ENCODE measurements at places on chromosomes 5 and 9. TPM values are rescaled to one million over a fixed set of nuclear protein-coding genes. Genes with fewer than 3 reads are reported as not detected.

DNA sequence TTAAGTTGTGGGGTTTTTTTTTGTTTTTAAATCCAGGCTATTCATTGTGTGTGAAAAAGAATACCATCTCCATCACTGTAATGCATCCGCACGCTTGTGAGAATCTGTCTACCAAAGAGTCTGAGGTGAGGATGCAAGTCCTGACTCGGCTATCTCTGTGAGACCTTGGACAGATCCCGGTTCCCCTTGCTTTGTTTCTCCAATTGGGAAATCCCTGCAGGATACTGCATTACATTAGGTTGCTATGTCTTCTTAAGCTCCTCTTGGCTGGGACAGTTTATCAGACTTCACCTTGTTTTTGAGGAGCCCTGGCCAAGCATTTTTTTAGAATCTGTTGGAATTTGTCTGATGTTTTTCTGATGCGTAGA is 46.8 kb downstream of the GALNT10 start:
- no peaks in the 10 kb centered on the region for H3K27me3 ChIP-seq
- H3K36me3 ChIP-seq: no peaks in the 10 kb centered on the region
- DNase-seq: no peak
- H3K27ac ChIP-seq: no peak overlapping the region
- H3K4me1 ChIP-seq: no peaks in the 10 kb centered on the region

CDH6 gene
- total RNA-seq: 0.52 TPM

LRRC70 gene
- 1.0 TPM for total RNA-seq

DNA sequence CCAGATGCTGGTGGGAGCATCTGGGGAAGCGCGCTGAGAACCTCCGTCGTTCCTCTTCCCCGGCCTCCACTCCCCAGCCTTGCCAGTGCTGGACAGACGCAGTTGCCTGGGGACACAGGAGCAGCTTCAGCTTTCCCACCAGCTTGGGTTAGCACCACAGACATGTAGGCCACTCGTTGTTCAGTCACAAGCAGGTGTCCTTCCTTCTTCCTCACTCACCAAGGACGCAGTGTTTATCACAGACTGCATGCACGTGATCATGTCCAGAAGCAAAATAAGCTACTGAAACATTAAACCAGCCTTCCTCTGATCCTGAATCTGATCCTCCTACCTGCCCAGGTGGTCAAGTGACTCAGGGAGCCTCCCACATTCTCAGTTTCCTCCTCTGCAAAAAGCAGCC is 232.9 kb downstream of the SYK start:
- H3K27me3 ChIP-seq: no peaks in the 10 kb centered on the region
- no peak overlapping the region for H3K4me3 ChIP-seq
- H3K36me3 ChIP-seq: no peaks in the 10 kb centered on the region
- DNase-seq: no peak

DNA sequence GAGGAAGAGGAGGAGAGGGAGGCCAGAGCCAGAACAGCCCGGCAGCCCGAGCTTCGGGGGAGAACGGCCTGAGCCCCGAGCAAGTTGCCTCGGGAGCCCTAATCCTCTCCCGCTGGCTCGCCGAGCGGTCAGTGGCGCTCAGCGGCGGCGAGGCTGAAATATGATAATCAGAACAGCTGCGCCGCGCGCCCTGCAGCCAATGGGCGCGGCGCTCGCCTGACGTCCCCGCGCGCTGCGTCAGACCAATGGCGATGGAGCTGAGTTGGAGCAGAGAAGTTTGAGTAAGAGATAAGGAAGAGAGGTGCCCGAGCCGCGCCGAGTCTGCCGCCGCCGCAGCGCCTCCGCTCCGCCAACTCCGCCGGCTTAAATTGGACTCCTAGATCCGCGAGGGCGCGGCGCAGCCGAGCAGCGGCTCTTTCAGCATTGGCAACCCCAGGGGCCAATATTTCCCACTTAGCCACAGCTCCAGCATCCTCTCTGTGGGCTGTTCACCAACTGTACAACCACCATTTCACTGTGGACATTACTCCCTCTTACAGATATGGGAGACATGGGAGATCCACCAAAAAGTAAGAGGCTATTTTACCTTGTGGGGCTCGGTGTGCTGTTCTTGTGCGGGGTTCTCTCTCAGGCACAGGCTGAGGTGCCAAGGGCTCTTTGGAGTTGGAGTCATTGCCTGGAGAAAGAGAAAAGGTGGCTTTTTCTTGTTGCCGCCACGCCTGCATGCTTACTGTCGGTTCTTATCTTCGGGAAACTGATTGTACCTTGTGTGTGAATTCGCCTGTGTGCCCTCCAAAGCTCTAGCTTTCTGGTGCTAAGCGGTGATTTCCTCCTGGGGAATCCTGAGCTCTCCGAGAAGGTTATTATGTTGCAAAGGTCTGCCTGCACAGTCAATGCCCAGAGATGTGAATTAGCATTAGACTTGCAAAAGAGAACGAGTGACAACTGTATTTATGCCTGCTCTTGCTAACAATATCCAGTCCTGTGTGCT is at the start of gene ISL1:
ISL1 (plus strand) TSS at position 318 of the 991 bp plus-strand sequence; CDS start at position 542, 224 bp downstream.
- no peaks in the 10 kb centered on the region for H3K36me3 ChIP-seq
- H3K27me3 ChIP-seq: peaks cover 64% of the 10 kb centered on the region
- H3K4me1 ChIP-seq: no peaks in the 10 kb centered on the region
- H3K27ac ChIP-seq: peak within 1 kb of the TSS; percentile 52
- H3K4me3 ChIP-seq: peak within 1 kb of the TSS; percentile 39

DNA sequence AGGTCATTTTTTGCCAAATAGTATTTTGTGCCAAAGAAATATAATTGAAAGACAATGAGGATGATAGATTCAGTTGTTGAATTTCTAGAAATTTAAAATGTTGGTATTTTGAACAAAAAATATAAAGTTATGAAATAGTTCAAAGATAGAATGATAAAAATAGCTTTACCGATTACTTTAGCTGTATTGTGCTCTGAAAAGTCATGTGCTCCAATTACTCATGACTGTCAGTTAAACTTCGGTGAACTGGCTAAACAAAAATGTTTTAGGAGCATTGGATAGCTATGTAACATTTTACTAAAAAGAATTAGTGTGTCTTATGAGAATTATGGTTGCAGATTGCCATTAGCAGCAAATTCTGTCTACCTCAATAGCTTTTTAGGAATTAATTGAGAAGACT is 177.3 kb upstream of the VCAN start:
- H3K4me1 ChIP-seq: no peaks in the 10 kb centered on the region
- no peak overlapping the region for H3K27ac ChIP-seq
- no peaks in the 10 kb centered on the region for H3K36me3 ChIP-seq
- H3K27me3 ChIP-seq: no peaks in the 10 kb centered on the region

- no peak overlapping the region for H3K4me3 ChIP-seq
- H3K27me3 ChIP-seq: no peaks in the 10 kb centered on the region
- DNase-seq: peak; percentile 92
- H3K4me1 ChIP-seq: no peaks in the 10 kb centered on the region
Observed at GRCh38 chr9:130866474-130866965, 30.1 kb downstream of the QRFP start.

GRCh38 chr9:25225938-25226760 is 452.1 kb downstream of the TUSC1 start:
- H3K27me3 ChIP-seq: no peaks in the 10 kb centered on the region
- H3K27ac ChIP-seq: no peak overlapping the region
- no peaks in the 10 kb centered on the region for H3K36me3 ChIP-seq
- H3K4me1 ChIP-seq: no peaks in the 10 kb centered on the region

DNA sequence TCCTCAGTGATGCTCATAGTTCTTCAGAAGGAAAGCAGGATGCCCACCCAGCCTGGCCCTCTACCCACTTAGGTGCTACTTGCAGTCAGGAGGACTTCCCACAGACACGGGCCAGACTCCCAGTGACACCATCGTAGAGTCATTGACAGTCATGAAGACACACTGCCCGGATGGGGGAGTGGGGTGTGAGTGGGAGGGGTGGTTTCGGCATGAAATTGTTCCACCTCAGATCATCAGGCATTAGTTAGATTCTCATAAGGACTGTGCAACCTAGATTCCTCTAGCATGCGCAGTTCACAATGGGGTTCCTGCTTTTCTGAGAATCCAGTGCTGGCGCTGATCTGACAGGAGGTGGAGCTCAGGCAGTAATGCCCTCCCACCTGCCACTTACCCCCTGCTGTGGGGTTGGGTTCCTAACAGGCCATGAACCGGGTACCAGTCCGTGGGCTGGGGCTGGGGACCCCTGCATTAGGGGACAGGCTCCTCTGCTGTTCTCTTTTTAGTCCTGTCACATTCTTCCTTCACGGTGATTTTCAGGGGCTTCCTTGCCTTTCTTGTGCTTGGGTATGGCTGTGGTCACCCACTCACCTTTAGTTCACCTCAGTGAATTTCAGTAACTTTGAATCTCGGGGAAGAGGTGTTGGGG is 88.2 kb upstream of the ANKRD55 start:
- H3K36me3 ChIP-seq: no peaks in the 10 kb centered on the region
- no peak overlapping the region for H3K27ac ChIP-seq
- no peaks in the 10 kb centered on the region for H3K27me3 ChIP-seq
- DNase-seq: no peak

DNA sequence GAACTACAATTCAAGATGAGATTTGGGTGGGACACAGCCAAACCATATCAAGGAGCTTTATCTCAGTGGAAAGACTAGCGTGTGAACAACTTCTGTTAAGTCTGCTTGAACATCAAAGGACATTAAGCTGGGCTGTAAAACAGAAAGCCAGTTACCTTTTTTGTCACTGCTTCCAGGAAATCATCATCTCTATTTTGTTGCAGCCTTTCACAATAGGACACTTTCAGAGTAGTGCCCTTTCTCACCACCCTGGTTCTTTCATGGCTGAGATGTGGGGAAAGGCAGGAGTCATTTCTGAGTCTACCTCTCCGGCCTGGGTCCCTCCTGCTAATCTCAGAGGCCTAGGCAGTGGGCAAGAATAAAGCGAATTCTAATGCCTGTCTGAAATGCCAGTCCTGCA is 96.2 kb upstream of the PPP1R2B start:
- no peak for DNase-seq
- no peak overlapping the region for H3K27ac ChIP-seq
- no peaks in the 10 kb centered on the region for H3K27me3 ChIP-seq
- no peaks in the 10 kb centered on the region for H3K4me1 ChIP-seq
- H3K4me3 ChIP-seq: no peak overlapping the region
- H3K36me3 ChIP-seq: no peaks in the 10 kb centered on the region

GRCh38 chr9:108812396-108813025 is 43.3 kb downstream of the ACTL7B start:
- no peaks in the 10 kb centered on the region for H3K36me3 ChIP-seq
- H3K4me3 ChIP-seq: no peak overlapping the region
- DNase-seq: no peak
- no peaks in the 10 kb centered on the region for H3K4me1 ChIP-seq

- no peaks in the 10 kb centered on the region for H3K36me3 ChIP-seq
- no peak overlapping the region for H3K27ac ChIP-seq
- no peaks in the 10 kb centered on the region for H3K27me3 ChIP-seq
- H3K4me3 ChIP-seq: no peak overlapping the region
- no peak for DNase-seq
- H3K4me1 ChIP-seq: no peaks in the 10 kb centered on the region
Observed at GRCh38 chr5:180889381-180889780, 9.6 kb upstream of the BTNL8 start.

UGT3A1 gene
- not detected for total RNA-seq

- peak overlapping the region; percentile 38 for H3K4me3 ChIP-seq
- H3K4me1 ChIP-seq: no peaks in the 10 kb centered on the region
- H3K36me3 ChIP-seq: no peaks in the 10 kb centered on the region
- DNase-seq: no peak
Observed at GRCh38 chr5:166979307-166979895, 1312.0 kb upstream of the WWC1 start.

SIT1 gene
- 0.67 TPM for total RNA-seq

HAVCR1 gene
- total RNA-seq: 27.7 TPM

NAIP gene
- total RNA-seq: 10.4 TPM

GRCh38 chr9:69149321-69149807 is 24.7 kb upstream of the TJP2 start:
- no peak overlapping the region for H3K27ac ChIP-seq
- H3K27me3 ChIP-seq: no peaks in the 10 kb centered on the region
- no peaks in the 10 kb centered on the region for H3K4me1 ChIP-seq
- DNase-seq: no peak
- H3K36me3 ChIP-seq: no peaks in the 10 kb centered on the region

TAF11L9 gene
- not detected for total RNA-seq

DNA sequence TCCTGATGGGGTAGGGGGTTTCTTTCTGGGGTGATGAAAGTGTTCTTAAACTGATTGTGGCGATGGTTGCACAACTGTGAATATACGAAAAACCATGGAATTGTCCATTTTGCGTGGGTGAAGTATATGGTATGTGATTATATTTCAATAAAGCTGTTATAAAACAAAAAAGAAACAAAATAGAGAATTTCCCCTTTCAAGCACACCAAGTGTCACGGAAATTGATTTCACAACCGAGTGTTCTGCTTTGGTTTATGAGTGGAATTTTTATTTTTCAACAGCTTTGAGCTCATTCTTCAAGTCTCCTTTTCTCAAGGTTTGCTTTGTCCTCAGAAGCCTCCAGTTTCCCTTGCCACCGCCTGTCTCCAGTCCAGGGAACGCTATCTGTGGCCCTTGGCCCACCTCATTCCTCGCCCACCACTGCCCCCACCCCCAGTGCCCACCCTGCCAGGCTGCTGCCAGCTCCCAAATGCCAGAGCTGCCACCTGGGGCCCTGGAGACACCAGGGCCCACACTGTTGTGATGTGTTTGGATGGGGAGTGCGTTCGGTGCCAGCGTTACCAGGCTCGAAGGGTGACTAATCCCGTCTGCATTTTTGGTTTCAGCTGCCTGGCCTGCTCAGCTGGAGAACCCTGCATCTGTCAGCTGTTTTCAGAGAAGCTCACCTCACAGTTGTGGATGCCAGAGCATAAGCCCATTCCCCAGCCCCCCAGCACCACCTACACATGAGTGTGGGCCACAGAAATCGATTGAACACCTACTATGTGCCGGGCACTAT is 30.4 kb downstream of the DUSP1 start:
- DNase-seq: no peak
- H3K4me1 ChIP-seq: no peaks in the 10 kb centered on the region
- no peaks in the 10 kb centered on the region for H3K27me3 ChIP-seq
- no peak overlapping the region for H3K4me3 ChIP-seq

GRCh38 chr5:6758236-6758635 is 45.0 kb downstream of the TENT4A start:
- no peaks in the 10 kb centered on the region for H3K4me1 ChIP-seq
- no peak for DNase-seq
- H3K4me3 ChIP-seq: no peak overlapping the region
- peaks cover 12% of the 10 kb centered on the region for H3K36me3 ChIP-seq
- no peaks in the 10 kb centered on the region for H3K27me3 ChIP-seq
- no peak overlapping the region for H3K27ac ChIP-seq

DNA sequence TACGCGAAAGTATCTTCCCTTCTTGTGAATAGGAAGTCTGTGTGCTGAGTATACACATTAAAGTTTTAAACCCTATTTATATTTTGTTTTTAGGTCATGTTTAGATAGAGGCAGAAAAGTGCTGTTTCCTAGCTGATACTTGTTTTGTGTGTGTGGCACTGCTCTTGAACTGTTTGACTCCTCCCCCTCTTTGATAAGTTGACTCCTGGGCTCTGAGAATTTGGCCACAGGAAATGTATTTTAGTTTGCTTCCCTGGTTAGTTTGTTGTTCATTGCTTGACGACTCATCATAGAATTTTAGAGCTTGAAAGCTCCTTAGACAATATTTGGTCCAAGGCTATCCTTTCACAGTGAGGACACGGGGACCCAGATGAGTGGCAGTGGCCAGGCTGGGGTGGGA is 2.0 kb upstream of the CDC14B start:
- no peaks in the 10 kb centered on the region for H3K36me3 ChIP-seq
- no peak overlapping the region for H3K27ac ChIP-seq
- H3K27me3 ChIP-seq: no peaks in the 10 kb centered on the region
- H3K4me3 ChIP-seq: no peak overlapping the region
- H3K4me1 ChIP-seq: no peaks in the 10 kb centered on the region

FOXI1 gene
- total RNA-seq: 0.16 TPM

IFT74 gene
- total RNA-seq: 14.8 TPM

GRCh38 chr5:153594785-153595184 is 104.3 kb downstream of the GRIA1 start:
- H3K36me3 ChIP-seq: no peaks in the 10 kb centered on the region
- no peak overlapping the region for H3K27ac ChIP-seq
- H3K4me3 ChIP-seq: no peak overlapping the region
- no peaks in the 10 kb centered on the region for H3K4me1 ChIP-seq
- no peaks in the 10 kb centered on the region for H3K27me3 ChIP-seq

OR2S2 gene
- not detected for total RNA-seq
